Gastrocnemius medialis (tissue), 4 donors: ENCODE measurements at places on chromosomes 6 and 20. TPM values are rescaled to one million over a fixed set of nuclear protein-coding genes. Genes with fewer than 3 reads are reported as not detected.

The NFATC2 gene
- total RNA-seq: 1.6 TPM

The ACSS1 gene
- total RNA-seq: 11.4 TPM

The KCNK16 gene
- not detected for total RNA-seq

The MDC1 gene
- total RNA-seq: 3.6 TPM

The CUL9 gene
- 7.7 TPM for total RNA-seq

The BPIFB1 gene
- not detected for total RNA-seq

The CRISP2 gene
- not detected for total RNA-seq

The CDH4 gene
- total RNA-seq: 0.61 TPM

The CNKSR3 gene
- total RNA-seq: 0.70 TPM

The B3GAT2 gene
- total RNA-seq: not detected

The KHDC1 gene
- not detected for total RNA-seq

The COL9A3 gene
- total RNA-seq: 2.3 TPM

The DOK5 gene
- 6.0 TPM for total RNA-seq

DNA sequence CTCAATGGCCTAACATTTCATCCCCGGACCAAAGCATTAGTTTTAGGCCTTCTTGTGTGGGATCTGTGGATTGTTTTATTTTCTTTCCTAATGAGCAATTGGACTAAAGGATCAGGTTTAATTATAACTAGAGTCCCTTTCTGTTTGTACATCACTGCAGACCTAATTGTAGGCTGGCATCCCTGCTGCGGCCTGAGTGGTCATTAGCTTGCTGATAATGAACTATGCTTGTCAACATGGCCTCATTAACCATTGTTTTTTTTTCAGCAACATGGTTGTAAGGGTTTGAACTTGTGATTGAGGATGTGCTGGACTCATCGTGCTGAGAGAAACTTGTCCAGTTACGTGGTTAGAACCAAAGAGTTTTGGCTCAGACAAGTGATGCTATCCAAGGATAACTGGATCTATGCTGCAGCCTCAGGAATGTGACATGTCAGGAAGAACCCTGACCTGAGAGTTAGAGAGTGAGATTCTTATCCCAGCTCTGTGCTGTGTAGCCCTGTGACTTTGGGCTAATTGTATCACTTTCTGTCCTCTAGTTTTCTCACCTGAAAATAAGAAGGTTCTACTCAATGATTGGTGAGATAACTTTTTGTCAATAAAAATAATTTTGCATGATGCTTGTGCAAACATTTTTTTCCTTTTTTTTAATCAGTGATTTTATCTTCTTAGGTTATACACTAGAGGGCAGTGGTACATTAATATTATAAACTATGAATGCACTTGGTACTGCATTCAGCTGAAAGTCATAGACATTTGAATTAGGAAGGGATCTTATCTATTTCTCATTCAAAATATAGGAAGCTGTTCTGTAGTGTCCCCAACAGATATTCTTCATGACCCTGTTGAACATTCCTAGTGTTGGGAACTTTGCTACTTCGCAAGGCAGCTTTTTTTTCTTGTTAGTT lies 140.9 kb downstream of the RNF144B start:
- DNase-seq: no peak

- no peak for DNase-seq
Observed at GRCh38 chr6:11043378-11043960, 636 bp downstream of the ELOVL2 start.

DNA sequence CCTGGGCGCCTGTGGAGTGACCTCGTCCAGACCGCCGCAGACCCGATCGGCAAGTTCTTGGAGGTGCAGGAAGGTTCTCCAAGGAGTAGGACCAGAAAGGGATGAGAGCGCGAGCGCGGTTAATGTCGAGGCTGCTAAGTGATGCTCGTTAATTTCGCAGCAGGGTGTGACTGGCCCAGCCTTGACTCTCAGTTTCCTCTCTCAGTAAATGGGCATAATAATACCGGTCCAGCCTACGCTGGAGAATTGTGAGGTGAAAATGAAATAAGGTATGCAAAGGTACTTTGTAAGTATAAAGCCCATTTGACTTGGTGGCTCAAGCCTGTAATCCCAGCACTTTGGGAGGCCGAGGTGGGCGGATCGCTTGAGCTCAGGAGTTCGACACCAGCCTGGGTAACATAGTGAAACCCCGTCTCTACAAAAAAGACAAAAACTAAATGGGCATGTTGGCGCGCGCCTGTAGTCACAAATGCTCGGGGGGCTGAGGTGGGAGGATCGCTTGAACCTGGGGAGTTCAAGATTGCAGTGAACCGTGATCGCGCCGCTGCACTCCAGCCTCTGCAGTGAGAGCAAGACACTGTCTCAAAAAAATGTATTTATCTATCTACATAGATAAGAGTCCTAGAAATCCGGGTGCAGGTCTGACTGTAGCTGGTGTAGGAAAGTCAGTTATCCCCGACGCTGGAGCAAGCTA lies 634 bp upstream of the BTBD9 start:
- no peak for DNase-seq

- no peak for DNase-seq
Observed at GRCh38 chr20:63696628-63697356, at the start of gene TNFRSF6B. TNFRSF6B (plus strand) TSS chr20:63696652; CDS start chr20:63696768, 116 bp downstream.

DNA sequence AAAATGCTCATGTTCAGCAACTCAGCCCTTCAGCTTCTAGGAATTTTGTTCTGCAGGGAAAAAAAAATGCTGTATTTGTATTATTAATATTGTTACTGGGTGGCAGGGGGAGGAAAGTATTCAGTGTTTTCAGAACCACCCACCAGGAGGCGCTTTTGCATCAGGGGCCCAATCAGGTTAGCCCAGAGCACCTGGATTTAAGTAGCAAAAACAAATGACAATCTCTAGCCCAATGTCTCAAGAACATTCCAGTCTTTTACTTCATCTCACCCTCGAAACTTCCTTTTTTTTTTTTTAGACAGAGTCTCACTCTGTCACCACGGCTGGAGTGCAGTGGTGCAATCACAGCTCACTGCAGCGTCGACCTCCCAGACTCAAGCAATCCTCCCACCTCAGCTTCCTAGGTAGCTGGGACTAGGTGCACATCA lies 635 bp upstream of the C20orf203 start:
- no peak for DNase-seq

DNA sequence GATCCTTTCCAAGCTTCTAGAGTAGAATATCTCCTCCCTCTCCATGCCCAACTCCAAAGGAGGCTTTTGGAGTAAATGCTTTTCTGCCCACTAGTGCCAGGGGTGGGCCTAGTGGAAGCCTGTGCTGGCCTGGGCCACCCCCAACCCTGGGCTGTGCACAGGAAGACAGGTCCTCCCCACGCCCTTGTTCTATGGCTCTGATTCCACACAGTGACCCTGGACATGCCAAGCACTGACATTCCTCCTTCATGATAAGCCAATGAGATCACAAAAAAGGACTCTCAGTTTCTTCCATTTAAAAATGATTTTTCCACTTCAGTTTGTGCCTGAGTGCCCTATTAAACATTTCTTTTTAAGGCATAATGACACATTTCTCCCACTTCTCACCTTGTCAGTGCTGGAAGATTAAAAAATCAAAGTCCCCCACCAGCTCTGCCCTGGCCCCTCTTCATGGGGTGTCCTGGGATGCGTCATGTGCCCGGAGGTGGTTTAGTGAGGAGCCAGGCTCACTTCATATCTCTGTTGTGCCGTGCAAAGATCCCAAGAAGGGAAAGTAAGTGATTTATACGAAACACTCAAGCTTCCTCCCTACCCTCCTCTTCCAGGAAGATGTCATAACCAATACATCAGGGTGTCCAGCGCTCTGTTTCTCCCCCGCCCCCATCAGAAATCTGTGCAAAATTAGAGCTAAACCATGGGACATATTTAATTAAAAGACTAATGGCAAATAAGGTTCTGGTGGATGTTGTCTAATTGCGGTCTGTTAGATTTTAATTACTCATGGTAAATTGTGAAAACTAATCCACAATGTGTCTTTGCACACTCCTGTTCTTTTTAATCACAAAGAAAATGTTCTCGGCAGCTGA lies 255.0 kb downstream of the NRN1 start:
- DNase-seq: no peak

GRCh38 chr6:112241820-112242429 lies 12.4 kb downstream of the LAMA4 start:
- no peak for DNase-seq

DNA sequence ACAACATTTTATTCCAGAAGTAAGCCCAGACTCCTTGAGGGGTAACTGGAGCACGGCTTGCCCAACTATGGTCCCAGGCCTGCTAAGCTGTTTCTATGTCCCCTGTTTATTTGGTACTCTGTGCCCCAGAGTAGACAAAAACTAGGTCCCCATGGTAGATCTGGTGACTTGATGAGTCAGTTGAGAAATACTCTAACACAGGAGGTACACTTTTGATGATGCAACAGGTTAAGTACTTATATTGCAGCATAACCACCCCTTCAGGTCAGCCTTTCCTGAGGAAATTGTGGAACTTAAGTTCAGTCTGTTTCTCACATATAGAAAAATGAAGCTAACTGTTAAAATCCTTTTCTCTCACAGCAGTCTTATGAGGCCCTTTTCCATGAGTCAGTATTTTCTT lies 19.6 kb downstream of the TTPAL start:
- DNase-seq: peak; percentile 69

- no peak for DNase-seq
Observed at GRCh38 chr20:51461306-51461705, 81.2 kb downstream of the NFATC2 start.

GRCh38 chr6:37798436-37799262 lies 20.9 kb upstream of the ZFAND3 start:
- DNase-seq: no peak

GRCh38 chr6:2643935-2644539 lies 106.7 kb downstream of the MYLK4 start:
- DNase-seq: no peak

DNA sequence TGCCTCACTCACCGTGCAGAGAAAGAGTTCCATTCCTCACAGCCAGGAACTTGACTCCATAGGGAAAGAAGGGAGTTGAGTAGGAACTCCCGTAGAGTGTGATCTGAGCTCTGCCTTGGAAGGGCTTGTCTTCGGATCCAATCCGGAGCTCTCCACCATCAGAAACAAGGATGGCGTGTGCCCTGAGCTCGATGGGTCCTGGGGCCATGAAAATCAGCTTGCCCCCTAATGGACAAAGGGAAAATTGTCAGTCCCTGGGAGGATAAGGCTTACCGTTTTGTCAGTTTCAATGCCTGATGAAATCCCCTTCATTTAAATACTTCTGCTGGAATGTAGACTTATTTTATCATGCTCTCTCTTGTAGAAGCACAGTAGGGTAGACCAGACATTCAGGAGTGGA lies 153.3 kb downstream of the PKHD1 start:
- no peak for DNase-seq

DNA sequence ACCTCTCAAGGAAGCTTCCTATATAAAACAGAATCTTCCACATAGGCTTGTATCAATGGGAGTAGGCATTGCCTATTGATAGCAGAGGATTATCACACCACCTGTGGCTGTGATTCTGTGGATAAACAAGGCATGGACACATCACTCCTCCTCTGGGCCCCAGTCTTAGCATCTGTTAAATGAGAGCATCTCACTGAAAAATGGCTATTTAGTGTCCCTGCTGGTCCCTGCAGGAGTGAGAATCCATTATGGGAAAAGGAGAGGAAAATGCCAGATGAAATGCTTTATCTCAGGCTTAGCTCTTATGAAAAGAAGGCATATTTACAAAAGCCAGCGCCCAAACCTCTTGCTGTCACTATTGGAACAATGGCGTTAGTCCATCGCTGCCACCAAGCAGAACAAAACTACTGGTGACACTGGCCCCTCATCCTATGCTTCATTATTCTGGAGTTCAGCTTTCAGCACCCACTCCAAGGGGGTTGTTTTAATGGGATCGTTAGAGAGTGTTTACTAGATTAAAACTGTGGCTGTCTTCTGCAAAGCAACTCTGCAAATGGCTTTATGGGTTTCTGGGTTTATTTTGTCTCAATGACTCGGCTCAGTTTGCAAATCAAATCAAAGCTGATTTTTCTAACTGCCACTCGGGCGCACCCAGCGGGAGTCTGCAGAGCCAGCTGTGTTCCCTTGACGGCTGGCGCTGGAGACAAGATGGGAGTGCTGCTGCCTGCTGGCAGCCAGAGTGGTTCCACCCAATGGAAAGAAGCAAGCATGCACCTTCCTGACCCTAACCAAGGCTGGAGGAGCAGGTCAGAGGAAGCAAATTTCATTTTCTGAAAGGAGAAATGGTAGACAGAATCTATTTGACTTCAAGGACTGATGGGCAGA lies 658.8 kb upstream of the CHD6 start:
- DNase-seq: no peak

DNA sequence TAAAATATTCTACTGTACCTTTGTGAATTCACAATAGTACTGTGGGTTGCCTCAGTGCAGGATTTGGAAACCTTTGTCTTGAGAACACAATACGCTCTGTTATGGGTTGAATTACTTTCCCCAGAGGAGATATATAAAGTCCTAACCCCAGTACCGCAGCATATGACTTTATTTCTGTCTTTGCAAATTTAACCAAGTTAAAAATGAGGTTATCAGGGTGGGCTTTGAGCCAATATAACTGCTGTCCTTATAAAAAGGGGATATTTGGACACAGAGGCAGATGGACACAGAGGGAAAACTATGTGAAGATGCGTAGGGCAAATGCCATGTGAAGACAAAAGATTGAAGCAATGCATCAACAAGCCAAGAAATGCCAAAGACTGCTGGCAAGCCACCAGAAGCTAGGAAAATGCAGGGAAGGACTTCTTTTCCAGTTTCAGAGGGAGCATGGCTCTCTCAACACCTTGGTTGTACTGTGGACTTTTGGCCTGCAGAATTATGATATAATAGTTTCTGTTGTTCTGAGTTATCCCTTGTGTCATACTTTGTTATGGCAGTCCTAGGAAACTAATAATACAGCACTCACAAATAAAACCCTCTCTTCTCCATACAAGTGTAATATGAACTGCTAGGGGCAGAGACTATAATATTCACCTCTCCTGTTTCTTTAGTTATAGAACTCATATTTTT lies 292.6 kb upstream of the SPTLC3 start:
- DNase-seq: no peak
